ENCODE measurements at places on chromosomes 11 and 22. TPM values are rescaled to one million over a fixed set of nuclear protein-coding genes. Genes with fewer than 3 reads are reported as not detected.

GRCh38 chr11:19727246-19727645, 14.6 kb downstream of the NAV2 start:
- DNase-seq = peak; percentile 33

GRCh38 chr22:20805972-20806471, 32.1 kb downstream of the SERPIND1 start:
- DNase-seq = no peak

DNA sequence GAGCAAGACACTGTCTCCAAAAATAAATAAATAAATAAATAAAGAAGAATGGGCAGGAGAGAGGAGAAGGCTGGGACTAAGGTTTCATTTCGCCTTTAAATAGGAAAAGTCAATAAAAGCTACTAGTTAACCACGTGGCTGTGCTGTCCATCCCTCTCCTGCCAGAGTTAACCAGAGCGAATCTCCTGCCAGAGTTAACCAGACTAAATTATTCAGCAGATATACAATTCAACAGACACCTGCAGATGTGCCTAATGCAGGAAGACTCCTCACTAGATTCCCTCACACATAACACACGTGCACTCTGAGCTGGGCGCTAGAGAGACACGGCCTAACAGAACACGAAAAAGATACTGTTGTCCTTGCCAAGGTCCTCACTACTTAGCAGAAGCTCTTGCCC, 156.1 kb downstream of the IGLL1 start:
- DNase-seq = no peak

DNA sequence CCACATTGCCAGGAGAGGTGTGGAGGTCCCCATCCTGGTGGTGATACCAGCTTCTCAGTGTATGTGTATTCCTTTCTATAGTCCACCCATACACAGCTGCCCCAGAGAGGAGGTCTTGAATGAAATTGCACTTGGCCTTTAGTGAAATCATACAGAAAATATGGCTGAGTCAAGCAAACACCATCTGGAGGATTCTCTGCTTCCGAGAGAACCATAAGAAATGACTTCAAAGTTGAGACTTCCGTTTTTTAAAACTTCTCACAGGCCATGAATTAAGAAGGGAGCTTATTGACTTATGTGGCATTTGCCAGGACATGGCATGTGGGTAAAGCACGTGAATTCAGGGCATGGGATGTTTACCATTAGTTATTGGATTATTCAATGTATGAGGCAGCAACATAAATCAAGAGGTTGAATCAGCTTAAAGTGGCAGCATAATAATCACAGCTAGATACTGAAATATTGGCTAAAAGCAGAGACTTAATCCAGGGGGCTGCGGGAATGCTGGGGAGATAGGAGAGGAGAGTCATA, 119.1 kb upstream of the MTNR1B start:
- no peak for DNase-seq

- no peak for DNase-seq
Observed at GRCh38 chr22:47795477-47796127, 1033.2 kb downstream of the TBC1D22A start.

- no peak for DNase-seq
Observed at GRCh38 chr11:66887526-66887925, 30.7 kb downstream of the LRFN4 start.

- peak; percentile 48 for DNase-seq
Observed at GRCh38 chr11:118438314-118438931, 2.1 kb downstream of the KMT2A start.

- no peak for DNase-seq
Observed at GRCh38 chr11:135022454-135022853, 610.4 kb upstream of the B3GAT1 start.

GRCh38 chr22:25496396-25497064, 67.9 kb upstream of the GRK3 start:
- no peak for DNase-seq

GRCh38 chr11:103920933-103921332, 115.5 kb upstream of the DDI1 start:
- DNase-seq = no peak

DNA sequence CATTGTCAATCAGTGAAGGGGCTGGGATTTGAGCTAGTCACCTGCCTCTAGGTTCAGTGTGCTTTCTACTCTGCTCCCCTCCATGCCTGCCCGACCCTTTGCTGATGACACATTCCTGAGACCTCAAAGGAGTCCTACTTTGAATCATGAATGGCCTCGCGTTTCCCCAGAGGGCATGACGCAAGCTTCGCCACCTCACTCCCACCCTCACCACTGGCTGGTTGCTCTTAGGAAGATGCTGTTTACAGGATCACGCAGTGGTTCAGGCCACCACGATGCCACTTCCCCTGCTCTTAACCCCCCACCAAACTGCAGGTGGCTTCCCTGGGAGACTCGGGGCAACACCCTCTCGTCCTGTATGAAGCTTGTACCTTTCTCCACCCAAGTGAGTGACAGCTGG, 62.9 kb upstream of the B3GAT1 start:
- no peak for DNase-seq

DNA sequence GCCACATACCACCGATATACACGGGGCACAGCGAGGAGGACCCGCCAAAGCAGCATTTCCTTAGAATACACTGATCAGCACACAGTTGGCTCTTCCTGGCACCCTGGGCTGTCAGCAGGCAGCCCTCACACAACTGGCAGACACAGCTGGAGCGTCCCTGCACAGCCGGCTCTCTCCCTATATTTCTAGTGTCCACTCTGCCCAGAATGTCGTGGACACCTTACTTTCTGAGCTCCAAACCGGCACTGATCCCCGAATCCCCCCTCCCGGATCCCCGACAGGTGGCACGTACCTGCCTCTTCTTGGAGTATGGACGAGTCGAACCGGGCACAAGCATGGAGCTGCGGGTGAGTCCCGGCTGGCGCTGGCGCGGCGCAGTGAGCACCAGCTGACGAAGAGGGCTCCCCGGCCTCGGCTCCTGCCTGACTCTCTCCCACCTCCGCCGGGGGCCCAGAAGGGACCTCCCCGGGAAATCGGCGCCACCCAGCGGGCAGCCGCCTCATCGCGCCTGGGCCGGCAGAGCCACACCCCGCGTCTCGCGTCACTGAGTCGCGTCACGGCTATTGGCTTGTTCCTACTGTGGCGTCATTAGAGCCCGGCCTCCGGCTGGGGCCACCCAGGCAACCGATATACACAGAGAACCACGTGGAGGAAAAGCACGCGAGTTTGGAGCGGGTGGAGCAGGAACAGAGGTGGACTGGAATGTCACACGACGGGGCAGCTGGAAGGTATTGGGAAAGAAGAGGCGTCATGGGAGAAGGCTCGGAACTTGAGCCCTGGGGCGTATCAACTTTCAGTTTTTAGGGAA, at the start of gene USP2:
Gene USP2, minus strand, starts transcription at position 510 of the 808 bp plus-strand sequence. CDS start 8,210 bp downstream, outside the sequence.
- DNase-seq = peak; percentile 98

DNA sequence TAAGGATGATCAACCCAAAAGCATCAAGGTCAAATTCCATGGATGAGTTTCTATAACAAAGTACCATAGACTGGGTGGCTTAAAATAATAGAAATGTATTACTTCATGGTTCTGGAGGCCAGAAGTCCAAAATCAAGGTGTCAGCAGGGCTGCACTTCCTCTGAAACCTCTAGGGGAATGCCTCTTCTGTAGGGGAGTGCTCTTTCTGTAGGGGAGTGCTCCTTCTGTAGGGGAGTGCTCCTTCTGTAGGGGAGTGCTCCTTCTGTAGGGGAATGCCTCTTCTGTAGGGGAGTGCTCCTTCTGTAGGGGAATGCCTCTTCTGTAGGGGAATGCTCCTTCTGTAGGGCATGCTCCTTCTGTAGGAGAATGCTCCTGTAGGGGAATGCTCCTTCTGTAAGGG, 65.5 kb downstream of the FBLN1 start:
- no peak for DNase-seq

DNA sequence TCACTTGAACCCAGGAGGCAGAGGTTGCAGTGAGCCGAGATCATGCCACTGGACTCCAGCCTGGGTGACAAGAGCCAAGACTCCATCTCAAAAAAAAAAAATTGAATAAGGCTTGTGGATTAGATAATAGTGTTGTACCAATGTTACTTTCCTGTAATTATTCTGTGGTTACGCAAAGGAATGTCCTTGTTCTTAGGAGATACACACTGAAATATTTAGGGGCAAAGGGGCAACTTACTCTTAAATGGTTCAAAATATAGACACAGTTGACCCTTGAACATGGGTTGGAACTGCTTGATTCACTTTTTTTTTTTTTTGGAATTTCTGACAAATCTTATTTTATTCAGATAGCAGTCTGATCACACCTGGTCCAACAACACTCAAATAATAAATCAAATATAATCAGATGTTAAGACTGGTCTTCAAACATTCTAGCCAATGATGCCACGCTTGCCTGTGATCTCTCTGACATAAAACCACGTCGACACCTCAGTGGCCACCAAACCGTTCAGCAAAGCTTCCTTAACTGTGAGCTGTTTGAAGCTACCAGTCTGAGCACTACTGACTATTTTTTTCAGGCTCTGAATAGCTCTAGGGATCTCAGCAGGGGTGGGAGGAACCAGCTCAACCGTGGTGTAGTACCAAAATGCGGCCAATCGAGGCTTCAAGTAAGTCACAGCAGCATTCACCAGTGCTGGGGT, 710 bp downstream of the ATP5MGL start:
- no peak for DNase-seq

- DNase-seq = no peak
Observed at GRCh38 chr11:123193742-123194141, 1.3 kb downstream of the CLMP start.

DNA sequence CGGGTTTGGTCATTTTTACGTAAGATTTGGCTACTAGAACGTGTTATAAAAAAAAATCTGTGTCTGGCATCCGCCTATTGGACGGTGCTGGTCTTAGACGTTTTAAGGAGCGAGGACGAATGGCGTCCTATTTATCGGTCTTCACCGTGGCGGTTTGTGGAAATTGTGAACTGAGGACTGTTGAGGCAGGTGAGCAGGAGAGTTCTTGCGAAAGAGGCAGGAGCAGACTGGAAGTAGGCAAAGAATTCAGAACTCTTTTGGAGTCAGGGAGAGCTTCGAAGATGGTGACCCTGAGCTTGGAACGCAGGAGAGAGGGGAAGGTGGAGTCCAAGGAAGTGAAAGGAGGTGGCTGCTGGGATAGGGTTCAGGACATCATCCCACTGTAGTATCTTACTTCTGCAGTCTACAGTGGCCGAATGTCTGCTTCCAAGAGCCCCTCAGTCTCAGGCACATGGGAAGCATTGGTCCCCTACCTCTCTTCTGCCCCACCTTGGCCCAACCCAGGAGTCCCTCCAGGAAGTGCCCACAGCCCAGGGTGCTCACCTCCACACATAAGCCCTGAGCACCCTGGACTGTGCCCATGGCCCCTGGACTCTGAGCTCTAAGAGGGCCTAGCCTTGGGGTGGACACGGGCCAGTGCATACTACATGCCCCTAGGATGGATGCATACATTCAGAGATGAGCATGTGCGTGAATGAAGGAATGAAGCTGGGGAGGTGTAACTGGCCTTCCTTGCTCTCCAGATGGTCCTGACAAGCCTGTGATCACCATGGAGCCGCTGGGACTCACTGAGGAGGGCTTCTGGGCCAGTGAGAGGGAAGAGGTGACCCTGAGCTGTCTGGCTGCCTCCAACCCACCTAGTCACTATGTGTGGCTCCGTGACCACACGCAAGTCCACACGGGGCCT, 3.7 kb downstream of the VSIG10L2 start:
- no peak for DNase-seq

Gene RFPL2
- total RNA-seq = not detected

Gene TBX1
- total RNA-seq = 2.4 TPM

Gene PITPNM1
- 34.7 TPM for total RNA-seq

Gene TPBGL
- total RNA-seq = 0.42 TPM

Gene EEF1G
- total RNA-seq = 833 TPM

Gene KCNK7
- 0.31 TPM for total RNA-seq
